Mucosa of descending colon (tissue), 3 donors: ENCODE measurements at places on chromosomes 16 and 17. TPM values are rescaled to one million over a fixed set of nuclear protein-coding genes. Genes with fewer than 3 reads are reported as not detected.
A peak's percentile ranks its signal among the peaks of the same experiment; 100 is the strongest.

Gene VWA3A
- total RNA-seq: not detected

Gene CLDN7
- total RNA-seq: 1,244 TPM

Gene PIRT
- total RNA-seq: 7.6 TPM

Gene CD79B
- 1.4 TPM for total RNA-seq

GRCh38 chr16:2095918-2096582, 39.6 kb downstream of the PKD1 start:
- no peak for DNase-seq

Gene KRT25
- total RNA-seq: not detected

GRCh38 chr17:78738278-78738677, 43.8 kb downstream of the CYTH1 start:
- no peak for DNase-seq

DNA sequence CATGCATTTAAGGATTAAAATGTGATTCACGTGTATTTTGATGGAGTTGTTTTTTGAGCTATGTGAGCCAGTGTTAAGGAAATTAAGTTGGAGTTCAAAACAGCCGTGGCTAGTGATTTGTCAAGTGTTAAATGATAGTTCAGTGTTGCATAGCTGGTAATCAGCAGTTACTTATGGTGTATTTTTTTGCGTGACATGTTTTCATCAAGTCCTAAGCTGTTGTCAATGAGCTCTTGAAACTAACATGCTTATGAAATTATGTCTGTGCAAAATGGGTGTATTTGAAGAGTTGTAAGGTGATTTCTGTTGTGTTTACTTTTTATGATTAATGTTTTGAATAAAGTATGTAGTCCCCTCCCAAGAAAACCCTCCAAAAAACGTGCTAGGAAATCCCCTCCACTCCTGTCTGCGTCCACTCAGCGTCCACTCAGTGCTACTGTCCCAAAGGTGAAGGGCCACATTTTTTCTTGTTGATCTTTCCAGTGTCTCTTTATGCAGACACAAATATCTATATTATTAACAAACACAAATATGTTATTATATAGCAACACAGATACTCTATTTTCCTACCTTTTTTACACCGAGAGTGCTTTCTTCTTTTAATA, 30.0 kb downstream of the USP10 start:
- no peak for DNase-seq

Gene PROCA1
- 1.3 TPM for total RNA-seq

GRCh38 chr17:512926-513325, 160.3 kb upstream of the RPH3AL start:
- no peak for DNase-seq

Gene EVPL
- 22.6 TPM for total RNA-seq

GRCh38 chr17:77126519-77126918, 14.2 kb upstream of the SEC14L1 start:
- peak; percentile 67 for DNase-seq

- no peak for DNase-seq
Measured at GRCh38 chr16:48365025-48365600, 20.1 kb downstream of the SIAH1 start.

Gene CXCL16
- total RNA-seq: 20.3 TPM

Gene RNF222
- total RNA-seq: not detected

Gene CDRT15
- total RNA-seq: not detected

Gene RNF227
- 2.4 TPM for total RNA-seq

Gene GNAO1
- 8.3 TPM for total RNA-seq

GRCh38 chr16:15523092-15523541, 88.7 kb downstream of the BMERB1 start:
- peak; percentile 69 for DNase-seq

DNA sequence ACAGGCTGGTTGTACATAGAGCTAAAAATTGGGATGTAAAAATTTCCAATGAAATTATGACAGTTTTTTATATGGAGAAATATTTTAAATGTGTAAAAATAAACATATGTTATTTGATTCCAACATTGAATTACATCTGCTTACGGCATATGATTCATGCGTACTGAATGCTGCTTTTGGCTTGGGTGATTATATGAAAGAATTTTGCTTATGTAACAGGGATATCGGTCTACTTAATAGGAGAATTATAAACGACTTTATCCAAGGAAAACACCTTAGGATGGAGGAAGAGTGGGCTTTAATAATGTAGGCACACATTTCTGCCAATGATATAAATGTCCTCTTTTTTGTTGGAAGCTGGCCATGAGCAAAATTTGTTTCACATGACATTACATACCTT, 197.3 kb upstream of the GOT2 start:
- DNase-seq: no peak

DNA sequence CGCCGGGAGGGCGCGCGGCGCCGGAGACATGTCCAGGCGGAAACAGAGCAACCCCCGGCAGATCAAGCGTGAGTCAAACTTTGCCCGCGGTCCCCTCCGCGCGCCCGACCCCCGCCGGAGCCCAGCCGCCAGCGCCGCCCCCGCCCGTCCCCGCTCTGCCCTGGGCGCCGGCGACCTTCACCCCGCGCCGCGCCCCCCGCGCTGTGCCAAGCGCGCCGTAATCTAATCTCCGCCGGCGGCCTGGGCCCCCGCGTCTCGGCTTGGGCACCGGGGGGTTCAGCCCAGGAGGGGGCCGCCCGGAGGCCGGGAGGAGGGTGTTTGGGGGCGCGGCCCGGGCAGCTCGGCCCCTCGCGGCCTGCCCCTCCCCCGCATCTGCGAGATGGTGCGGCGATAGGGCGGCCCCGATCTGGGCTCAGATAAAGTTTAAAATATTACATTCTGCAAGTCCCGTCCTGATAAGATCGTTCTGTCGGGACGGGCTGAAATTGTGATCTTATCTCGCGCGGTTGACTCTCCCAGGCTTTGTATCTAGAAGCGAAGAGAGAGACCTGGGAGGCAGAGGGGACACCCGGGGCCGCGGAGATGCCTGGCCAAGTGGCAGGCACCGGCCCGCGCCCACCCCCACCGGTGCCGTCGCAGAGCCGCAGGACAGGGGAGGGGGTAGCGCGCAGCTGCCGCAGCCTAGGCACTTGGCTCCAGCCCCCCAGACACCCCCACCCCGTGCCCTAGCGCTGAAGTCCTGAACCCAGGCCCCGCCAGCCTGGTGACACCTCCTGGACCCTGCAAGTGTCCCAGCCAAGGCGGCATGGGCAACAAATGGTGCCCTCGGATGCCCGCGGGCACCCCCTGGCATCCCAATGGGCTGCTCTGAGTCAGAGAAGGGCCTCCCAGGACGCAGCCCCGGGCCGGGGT, 787 bp downstream of the ZFPM1 start:
- DNase-seq: no peak
